ENCODE measurements at places on chromosomes 5 and 9.

DNA sequence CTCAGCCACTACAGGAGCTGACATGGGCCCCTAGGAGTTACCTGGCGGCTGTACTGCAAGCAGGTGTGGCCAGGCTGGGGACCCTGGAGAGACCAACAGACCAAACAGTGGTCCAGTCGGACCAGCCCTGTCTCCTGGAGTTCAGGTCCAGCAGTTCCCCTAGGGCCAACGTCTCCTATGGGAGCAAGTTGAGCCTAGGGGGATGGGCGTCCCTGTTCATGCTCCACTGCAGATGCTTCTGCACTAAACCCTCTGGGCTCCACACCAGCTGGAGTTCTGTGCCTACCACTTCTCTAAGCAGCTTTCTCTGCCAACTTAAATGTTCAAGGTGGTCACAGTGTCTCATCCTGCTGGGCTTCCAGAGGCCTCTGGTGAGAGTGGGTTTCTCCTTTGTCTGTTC is 20.6 kb upstream of the OMD start:
- DNase-seq: no peak

GRCh38 chr5:83485842-83486241 is 14.3 kb downstream of the VCAN start:
- DNase-seq: no peak

DNA sequence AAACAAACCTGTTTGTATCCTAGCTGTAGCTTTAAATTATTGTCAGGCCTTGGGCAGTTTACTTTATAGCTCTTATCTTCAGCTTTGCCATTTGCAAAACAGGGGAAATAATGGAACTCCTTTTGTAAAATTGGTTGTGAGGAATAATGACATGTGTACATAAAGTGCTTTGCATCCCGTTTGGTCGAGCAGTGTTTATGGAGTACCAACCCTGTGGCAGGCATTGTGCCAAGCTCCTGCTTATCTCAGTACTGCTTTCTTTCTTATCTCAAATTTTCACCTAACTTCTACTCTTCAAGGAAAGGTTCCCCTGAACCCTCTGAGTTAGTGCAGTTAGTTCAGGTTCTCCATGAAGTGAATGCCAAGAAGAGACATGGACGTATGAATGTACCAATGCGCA is 9.4 kb upstream of the TENT2 start:
- no peak for DNase-seq

DNA sequence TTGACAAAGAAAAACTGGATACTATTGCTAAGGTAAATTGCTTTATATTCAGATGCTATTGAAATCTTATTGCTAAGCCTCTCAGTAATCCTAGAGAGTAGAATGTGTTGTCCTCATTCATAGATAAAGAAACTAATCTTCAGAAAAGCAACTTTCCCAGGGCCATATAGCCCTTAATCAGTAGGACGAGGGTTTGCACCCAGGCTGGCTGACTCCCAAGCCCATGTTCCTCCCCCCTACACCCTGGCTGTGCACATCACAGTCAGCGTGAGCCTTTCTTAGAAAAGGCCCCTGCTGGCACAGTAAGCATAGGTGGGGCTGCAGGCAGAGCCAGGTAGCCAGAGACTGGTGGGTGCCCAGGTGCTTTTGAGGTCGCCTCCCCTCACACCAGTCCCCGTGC is 15.8 kb upstream of the GLIPR2 start:
- DNase-seq: no peak

GRCh38 chr5:131790550-131790949 is 6.3 kb downstream of the FNIP1 start:
- no peak for DNase-seq

- DNase-seq: no peak
These were observed 509.2 kb downstream of the CDH10 start for GRCh38 chr5:24135536-24135935.

- no peak for DNase-seq
These were observed 77.7 kb downstream of the TUSC1 start for GRCh38 chr9:25600501-25600900.

- DNase-seq: no peak
These were observed 498.9 kb upstream of the WWC1 start for GRCh38 chr5:167792514-167792913.

- DNase-seq: no peak
These were observed 669.0 kb downstream of the ACTL7B start for GRCh38 chr9:108186642-108187395.

GRCh38 chr5:96074870-96075269 is 113.2 kb upstream of the ELL2 start:
- no peak for DNase-seq

DNA sequence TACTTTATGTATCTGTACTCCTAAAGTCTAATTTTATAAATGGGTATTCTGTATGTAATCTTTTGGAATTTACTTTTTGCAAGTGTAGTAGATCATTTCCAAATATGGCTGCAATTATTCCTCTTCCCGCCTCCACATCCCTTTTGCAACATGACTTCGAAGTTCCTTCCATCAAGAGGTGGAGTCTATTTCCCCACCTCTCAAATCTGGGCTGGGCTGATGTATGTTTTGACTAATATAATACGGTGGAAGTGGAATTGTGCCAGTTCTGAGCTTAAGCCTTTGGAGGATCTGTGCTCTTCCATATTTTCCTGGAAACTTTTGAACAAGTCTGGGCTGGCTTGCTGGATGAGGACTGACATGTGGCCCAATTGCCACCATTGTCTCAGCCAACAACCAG is 155.9 kb downstream of the FGF18 start:
- DNase-seq: no peak

- no peak for DNase-seq
These were observed 64.7 kb downstream of the MEF2C start for GRCh38 chr5:88818296-88818695.

GRCh38 chr5:96870094-96871026 is 5.9 kb upstream of the ERAP2 start:
- DNase-seq: no peak

DNA sequence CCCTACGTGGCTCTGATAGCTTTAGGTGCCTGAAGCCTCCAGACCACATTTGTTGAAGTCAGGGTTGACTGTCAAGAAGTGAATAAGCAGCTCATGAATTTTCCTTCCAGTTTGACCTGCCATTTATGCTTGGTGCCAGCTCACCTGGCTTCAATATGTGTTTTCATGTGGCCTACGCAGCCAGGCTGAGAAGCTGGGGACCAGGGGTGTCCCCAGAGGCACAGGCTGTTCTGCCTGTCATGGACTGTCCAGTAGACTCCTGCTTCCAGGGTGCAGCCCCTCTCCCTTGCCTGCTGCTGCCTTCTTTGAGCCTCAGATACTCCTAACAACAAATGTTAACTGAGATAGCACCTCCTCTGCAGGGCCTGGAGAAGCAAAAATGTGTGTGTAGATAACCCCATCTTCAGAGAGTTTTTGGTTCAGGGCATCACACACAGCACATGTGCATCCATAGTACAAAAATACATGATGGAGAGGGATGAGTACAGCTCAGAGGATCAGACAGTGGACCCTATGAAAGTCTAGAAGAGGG is 5.8 kb downstream of the TNFAIP8 start:
- DNase-seq: no peak

DNA sequence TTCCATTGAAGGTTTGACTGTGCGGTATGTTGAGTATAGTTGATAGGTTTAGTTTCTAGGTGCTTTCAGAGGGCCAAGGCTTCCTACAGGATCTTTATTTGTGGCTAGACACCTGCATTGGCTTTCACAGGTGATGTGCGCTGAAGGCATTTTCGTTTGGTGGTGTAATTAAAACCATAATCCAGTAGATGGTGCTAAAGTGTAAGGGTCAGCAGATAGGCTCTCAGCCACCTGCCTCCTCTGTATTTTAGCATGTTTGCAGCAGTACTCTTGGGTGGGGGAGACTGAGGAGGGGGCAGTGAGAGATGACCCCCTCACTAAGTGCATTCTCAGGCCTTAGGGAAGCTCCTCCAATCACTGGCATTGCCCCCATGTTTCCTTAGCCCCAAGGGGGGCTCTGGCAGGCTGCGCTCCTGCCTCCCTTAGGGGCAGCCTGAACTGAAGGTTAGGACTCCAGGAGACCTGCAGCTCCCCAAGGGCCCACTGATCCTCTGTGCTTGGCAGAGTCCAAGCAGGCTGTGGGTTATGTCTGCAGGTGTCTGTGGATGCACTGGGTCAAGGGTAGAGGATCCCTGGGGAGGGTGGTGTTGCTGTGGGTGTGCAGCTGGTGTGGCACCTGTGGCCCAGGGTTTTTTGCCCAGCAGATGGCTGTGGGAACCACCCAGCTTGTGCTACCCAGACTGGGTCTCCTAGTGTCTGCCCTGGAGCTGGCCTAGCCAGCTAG is 23.4 kb downstream of the CDK20 start:
- no peak for DNase-seq

DNA sequence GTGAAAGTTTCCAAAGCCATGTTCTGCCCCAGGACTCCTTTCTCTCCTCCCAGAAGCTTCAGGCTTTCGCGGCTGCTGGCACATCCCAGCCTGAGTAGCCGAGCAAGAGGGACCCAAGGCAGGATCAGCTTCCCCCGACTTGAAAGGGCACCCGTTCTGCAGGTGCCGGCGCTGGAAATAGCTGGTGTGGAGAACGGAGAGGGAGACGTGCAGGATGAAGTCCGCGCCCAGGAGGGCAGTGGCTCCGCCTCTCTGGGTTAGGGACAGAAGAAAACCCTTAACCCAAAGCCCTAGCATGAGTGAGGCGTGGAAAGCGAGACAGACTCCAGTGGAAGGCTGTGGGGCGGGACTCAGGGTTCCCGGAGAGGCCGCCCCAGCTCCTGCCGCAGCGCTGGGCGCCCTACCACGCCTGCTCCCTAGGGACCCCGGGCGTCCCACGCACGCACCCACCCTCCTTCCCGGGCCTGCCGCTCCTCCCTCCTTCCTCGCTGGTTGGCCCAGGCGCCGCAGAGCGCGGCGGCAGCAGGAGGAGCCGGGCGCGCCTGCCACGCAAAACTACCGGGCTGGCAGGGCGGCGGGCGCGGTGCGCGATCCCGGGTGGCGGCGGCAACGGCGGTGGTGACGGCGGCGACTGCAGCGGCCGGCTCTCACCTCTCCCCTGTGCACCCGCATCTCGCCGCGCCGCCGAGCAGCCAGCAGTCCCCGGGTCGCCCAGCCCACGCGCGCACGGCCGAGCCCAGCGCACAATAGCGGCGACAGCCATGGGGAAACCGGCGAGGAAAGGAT is at the start of gene SLC1A1:
Gene SLC1A1, plus strand, starts transcription at position 550 of the 786 bp plus-strand sequence. Its CDS starts 212 bp downstream, at position 762.
- DNase-seq: peak; percentile 2

DNA sequence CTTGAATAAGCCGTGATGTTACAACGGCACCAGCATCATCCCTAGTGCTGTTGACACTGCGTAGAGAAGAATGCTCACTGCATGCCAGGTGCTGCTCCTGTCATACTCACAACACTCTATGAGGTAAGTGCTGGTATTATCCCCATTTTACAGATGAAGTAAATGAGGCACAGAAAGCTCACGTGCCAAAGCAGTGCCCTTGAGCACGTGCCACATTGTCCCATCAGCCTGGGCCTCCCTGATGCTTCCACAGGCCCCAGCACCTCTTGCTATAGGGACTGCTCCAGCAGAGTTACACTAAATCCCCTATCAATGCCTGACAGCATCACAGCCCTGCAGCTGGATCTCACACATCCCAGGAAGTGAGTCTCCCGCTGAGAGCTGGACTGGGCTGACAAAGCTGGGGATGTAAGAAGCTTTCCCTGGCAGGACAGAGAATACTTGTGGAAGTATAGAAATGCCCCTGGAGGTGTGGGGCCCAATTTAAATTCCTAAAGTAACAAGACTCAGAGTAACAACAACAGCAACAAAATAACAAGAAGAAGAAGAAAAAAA is 216.1 kb downstream of the FSTL4 start:
- no peak for DNase-seq

DNA sequence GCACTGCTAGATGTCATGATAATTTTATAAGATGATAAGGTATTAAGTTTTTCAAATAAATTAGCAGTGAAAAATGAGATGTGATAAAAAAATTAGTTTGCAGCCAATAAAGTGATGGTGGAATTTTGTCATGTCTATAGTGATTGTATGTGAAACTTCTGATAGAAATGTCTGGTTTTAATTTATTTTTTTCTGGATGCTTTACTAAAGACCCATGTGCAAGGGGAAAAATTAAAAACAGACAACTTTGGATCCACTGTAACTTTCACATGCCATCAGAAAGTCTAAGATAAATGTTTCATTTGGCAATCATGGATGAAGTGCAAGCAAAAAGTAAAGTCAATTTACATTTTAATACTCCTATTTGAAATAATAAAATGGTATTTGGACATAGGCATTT is 4.4 kb upstream of the NDUFS4 start:
- no peak for DNase-seq

- no peak for DNase-seq
These were observed 79.3 kb upstream of the FBXW11 start for GRCh38 chr5:172085738-172086137.

DNA sequence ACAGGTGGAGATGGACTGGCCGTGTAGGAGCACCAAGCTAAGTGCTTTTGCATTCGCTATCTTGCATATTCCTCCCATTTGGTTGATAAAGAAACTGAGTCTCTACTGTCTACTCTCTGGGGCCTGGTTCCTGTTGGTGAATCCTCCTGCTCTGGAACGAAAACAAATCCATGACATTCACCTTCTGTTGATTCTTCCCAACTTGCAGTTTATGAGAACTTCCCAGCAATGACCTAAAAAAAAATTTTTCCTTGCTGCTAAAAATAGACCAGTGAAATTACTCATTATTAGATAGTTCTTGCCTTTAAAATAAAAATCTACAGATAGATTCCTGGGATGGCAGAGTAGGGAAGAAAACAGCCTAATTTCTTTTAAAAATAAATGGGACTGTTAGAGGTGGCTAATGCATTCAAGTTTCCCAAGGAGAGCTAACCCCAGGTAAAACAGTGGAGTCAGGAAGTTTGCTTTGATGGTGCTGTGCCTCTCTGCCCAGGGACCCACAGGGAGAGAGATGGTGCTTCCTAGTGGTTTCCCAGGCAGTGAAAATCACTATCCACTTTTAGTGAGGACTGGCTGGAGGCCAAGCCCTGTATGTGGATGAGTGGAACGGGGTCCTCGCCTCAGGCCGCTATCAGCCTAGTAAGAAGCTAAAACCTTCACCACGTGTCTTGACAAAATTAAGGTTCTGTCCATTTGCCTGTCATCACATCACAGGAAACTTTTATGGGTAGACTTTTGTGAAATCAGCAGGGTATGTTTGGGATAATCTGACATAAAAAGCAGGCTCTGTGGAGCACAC is 68.4 kb upstream of the NR3C1 start:
- DNase-seq: no peak

- DNase-seq: no peak
These were observed 715 bp upstream of the RPS6 start for GRCh38 chr9:19380826-19381075.

DNA sequence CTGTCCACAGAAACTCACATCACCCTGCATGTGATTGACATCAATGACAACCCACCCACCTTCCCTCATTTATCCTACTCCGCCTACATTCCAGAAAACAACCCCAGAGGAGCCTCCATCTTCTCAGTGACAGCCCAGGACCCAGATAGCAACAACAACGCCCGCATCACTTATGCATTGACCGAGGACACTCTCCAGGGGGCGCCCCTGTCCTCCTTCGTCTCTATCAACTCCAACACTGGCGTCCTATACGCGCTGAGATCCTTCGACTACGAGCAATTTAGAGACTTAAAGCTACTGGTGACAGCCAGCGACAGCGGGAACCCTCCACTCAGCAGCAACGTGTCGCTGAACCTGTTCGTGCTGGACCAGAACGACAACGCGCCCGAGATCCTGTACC is 1.7 kb downstream of the PCDHGA3 start:
- no peak for DNase-seq

GRCh38 chr5:54360089-54360488 is 49.7 kb upstream of the ARL15 start:
- no peak for DNase-seq

- no peak for DNase-seq
These were observed 58.7 kb upstream of the PRR16 start for GRCh38 chr5:120405286-120405864.

Data from activated T-cell treated with anti-CD3 and anti-CD28 coated beads for 24 hours (primary cell).